ENCODE measurements at places on chromosomes 11 and 22.

DNA sequence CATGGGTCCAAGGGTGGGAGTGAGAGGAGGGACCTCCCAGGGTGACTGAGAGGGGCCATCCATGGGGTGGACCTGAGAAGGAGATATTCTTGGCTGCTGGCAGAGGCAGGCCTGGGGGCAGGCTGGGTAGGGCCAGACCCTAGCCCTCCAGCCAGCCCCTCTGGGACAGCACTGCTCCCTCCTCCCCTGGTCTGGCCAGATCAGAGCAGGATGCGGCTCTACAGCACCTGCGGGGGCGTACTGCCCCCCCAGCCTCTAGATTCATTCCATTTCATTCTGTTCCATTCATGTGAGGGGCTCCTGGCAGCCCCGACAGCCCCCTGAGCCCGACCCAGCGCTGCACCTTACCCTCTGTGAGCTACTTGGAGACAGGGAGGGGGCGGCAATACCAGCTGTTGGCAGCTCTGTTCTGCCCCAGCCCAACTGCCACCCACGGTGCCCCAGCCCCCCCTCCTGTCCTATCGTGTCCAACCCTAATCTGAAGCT is 34.3 kb upstream of the MYRF start:
- no peak for DNase-seq

- no peak for DNase-seq
These were observed 322.5 kb downstream of the NTM start for GRCh38 chr11:131692961-131693360.

DNA sequence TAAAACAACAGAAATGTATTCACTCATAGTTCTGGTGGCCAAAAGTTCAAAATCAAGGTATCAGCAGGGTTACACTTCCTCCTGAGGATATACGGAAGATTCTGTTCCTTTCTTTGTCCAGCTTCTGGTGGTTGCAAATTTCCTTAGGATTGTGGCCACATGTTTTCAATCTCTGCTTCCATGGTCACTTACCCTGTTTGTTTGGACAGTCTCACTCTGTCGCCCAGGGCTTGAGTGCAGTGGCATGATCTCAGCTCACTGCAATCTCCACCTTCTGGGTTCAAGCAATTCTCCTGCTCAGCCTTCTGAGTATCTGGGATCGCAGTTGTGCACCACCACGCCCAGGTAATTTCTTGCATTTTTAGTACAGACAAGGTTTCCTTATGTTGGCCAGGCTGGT is 534.3 kb downstream of the KCNA4 start:
- DNase-seq: no peak

GRCh38 chr11:78313898-78314297 is 103.7 kb downstream of the GAB2 start:
- DNase-seq: no peak

GRCh38 chr11:60307507-60308195 is 19.4 kb upstream of the MS4A6E start:
- no peak for DNase-seq

GRCh38 chr11:128550261-128550821 is 37.0 kb downstream of the ETS1 start:
- no peak for DNase-seq

DNA sequence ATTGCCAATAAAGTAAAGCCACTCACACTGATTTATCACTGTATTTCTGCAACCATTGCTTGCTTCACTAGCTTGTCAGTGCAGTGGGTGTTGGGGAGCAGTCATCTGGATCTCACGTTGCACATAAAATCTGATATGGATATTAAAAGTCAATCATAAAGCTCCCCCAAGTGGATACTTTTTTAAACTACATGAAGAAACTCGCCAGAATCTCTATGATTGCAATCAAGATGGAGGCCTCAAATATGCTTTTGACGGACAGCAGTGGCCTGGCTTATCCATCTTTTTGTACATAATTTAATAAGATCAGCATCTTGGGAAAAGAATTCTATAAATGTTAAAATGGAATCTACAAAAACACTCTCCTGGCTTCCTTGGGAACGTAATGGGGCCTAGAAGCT is 137.7 kb downstream of the WT1 start:
- no peak for DNase-seq

DNA sequence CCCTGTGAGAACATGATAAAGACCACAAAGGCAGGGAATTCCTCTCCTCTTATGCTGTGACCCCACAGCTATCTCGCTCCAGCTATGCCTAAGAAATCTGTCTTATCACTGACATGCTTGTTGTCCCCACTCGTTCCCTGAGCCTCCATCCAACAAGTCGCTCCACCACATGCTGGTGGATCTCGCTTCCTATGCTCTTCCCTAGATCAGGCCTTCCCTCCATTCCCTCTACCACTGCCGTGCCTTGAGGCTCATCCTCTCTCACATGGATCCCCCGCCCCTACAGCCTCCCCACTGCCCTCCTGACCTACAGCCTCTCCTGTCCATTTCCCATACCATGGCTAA is 1.4 kb upstream of the DGAT2 start:
- DNase-seq: no peak

- no peak for DNase-seq
These were observed 47.8 kb downstream of the MRTFA start for GRCh38 chr22:40588726-40589125.

- no peak for DNase-seq
These were observed 605 bp upstream of the FDX1 start for GRCh38 chr11:110428956-110429730.

- DNase-seq: no peak
These were observed 81.1 kb downstream of the BMAL1 start for GRCh38 chr11:13358596-13359270.

DNA sequence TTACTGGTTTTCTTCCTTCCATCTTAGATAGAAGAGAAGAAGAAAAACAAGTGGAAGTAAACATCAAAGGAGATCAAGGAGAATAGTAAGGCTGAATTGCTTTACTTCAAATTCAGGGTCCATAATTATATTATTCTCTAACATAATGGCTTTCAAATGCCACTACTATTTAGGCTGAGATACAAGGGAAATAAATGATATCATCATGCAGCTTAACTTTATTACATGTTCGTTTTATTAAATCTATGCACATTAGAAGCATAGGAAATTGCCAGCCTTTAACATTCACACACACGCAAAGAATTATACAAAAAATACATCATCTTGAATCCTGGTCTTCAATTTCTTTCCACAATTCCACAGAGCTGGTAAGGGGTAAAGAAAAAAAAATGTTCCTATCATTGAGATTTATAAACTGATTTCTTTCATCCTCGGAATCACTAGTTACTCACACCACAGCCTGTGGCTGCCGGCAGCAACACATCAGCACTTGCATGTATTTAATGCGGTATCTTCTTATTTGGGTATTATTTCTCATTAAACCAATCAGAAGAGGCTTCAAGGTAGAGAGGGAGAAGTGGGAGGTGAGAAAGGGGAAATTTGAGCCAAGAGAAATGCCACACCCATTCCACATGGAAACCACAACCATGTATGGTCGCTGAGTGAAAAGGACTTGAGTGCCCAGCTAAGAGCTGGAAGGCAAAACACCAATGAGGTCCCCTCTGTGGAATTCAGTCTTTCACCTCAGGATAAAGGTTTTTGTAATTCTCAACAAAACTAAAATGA is 26.3 kb downstream of the SYTL2 start:
- DNase-seq: no peak

- DNase-seq: no peak
These were observed 1.3 kb downstream of the WEE1 start for GRCh38 chr11:9574622-9575259.

DNA sequence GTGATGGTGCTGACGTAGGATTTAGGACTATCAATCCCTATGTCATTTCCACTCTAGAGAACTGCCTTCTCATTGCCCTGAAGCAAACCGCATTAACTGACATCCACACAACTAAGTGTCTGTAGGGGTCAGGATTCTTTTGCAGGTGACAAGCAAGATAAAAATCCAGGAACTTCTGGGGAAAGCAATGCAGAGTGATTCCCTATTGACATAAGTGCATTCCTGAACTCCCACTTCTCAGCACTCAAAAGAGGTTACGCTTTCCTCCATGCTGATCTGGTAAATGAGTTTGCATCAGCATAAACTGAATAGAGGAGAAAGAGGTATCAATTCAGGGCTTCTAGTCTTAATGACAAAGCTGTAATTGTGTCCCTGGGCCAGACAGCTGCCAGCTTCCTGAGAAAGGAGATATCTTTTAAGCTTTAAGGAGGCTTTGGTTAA is 224.6 kb upstream of the ISX start:
- no peak for DNase-seq

DNA sequence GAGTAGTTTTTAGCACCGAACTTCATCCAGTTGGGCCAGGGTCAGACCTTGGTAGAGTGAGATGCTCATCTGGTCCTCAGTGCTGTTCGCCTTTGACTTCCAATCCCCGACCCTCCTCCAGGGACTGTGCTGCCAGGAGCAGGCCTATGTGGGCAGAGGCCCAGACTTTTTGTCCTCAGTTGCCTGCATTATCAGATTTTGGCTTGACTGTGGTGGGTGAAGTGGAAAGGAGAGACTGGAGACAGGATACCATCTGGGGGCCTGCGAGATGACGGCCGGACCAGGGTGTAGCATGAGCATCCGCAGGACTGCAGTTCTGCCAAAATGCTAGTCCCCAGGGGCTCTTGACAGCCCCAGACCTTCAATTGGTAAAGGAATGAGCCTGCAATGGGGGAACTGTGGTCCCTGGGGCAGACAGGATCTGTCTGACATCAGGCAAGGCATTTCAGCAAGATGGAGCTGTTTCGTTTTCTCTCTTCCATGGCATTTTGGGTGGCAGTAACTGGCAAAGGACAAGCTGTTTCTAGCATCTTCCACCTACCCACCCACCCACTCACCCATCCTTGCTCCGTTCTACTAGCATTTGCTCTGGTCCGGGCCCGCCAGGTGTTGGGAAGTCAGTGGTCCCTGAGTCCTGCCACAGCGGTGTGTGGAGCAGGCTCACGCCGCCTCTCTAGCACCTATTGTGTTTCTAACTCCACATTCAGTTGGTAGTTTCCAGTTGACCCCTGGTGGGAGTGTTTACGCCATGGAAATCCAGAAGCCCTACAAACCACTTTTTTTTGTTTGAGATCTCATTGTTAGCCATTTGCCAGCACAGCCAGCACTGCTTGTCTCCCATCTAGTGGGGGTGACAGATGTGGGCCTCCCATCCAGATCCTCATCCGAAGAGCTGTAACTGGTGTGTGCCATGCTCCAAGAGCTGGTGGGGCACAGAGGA is 53.5 kb downstream of the OTOG start:
- no peak for DNase-seq
